Fibroblast of skin of right biceps (primary cell): ENCODE measurements at places on chromosomes 12 and 14.

GRCh38 chr12:12086362-12086761, 15.6 kb downstream of the BCL2L14 start:
- no peak for DNase-seq

DNA sequence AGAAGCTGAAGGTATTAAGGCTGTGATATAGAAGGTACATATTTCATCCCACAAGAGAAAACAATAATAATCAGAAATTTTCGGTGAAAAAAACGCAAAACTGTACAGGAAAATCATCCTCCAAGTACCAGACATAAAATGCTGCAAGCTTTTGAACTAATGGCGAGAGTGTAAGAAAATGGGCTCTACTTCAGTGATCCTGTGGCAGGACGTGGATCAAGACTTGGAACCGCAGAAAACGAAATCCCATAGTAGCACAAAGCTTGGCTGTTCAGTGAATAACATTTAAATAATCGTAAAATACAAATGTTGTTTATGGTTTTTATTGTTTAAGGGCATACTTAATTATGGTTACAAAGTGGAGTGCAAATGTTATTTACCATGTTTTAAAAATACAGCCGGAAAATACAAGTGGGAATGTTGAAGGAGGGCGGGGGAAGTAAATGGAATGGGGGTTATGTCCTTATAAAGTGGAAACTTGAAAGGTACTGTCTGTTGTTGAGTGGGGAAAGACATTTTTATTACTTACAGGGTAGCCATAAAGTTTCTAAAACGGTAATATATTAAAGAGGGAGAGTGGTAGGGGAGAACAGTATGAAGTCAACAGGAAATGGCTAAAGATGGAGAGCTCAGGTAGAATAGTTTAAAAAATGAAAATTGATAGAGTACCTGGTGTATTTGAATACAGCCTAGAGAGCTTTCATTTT, 1.1 kb downstream of the SMIM10L1 start:
- DNase-seq, result peak; percentile 11

GRCh38 chr14:60245380-60246177, 3.4 kb upstream of the PPM1A start:
- no peak for DNase-seq

- no peak for DNase-seq
Measured at GRCh38 chr12:119114294-119114693, 64.4 kb upstream of the HSPB8 start.

DNA sequence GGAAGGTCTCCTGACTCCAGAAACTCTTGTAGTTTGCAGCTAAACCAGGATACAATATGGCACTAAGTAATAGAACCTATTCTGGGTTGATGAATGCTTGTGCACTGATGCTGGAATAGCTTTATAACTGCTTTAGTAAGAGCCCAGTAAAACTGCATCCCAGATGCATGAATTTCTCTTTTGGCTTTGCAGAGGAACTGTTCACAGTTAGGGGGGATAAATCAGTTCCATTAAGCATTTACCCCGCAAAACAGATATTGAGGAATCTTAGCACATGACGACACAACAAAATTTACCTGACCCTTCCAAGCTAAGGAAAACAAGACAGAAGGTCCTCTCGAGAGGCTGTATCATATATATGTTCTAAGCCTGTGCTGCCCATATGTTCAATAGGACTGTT, 457.4 kb downstream of the FOXG1 start:
- DNase-seq, result no peak
